NCI-H1694 (cell line): ENCODE measurements at places on chromosomes 4 and X.
A peak's percentile ranks its signal among the peaks of the same experiment; 100 is the strongest.

DNA sequence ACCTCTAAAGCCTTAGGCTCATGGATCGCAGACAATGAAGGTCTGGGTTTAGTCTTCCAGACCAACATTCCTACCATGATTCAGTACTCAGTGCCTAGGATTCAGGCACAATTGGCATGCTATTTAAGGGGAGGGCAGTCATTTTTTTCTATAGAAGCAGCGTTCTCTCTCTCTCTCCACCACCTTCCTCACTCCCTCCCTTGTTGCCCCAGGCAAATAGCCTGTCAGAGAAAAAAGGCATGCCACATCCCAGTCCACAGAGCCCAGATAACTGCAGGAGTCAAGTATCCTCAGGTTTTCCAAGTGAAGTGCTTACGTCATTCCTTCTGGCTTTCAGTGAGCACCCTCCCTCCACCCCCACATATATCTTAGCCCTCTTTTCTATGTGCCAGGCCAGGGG lies 533.0 kb downstream of the BCOR start:
- DNase-seq, result no peak

DNA sequence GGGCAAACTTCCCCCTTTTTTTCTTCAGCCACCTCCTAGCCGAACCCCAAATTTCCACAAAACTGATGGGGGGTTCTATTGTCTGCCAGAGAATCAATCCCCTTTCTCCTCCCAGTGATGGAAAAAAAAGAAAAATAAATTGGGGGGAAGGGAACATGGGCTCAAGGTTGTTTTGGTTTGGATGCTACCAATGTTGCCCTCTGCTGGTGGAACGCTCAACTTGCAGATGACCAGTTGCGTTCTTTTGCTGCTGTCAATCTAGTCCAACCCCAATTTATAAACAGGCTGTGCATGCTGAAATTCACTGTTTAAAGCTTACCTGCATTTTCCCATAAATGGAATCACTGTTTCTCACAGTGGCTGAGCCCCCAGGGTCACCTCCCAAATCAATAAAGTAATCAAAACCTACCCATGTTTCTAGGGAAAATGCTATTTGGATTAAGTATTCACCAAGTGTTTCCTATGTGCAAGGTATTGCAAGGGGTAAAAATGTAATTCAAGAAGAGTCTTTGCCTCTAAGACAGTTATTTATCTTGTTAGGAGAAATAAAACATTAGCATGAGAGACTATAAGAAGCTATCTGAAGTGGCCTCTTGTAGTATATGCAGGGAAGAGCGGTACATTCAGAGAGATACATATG lies 116.7 kb upstream of the TMEM164 start:
- peak; percentile 4 for DNase-seq

DNA sequence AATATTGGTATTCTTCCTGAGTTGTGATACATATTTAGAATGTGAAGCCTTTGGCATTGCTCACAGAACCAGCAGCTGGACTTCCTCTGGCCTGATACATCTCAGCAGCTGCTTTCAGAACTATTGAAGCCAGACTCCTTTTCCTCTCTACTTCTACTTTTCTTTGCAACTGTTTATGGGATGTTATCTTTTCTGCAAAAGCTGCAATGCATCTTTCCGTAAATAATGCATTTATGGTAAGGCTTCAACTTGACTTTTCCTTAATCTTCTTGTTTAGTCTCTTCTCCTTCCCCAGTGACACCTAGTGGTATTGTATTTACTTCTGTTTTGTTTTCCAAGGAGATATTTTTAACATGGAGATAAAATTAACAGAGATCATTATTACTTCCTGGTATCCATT lies 1548.7 kb downstream of the PCDH7 start:
- no peak for DNase-seq

GRCh38 chr4:29082684-29083083 lies 1637.5 kb upstream of the PCDH7 start:
- DNase-seq, result no peak

GRCh38 chrX:18714910-18715309 lies 7.5 kb downstream of the PPEF1 start:
- no peak for DNase-seq

- no peak for DNase-seq
Measured at GRCh38 chrX:88135735-88136134, 611.3 kb upstream of the CPXCR1 start.
